Anterior cingulate cortex (tissue), 58 donors: ENCODE measurements at places on chromosomes 16 and 17.

DNA sequence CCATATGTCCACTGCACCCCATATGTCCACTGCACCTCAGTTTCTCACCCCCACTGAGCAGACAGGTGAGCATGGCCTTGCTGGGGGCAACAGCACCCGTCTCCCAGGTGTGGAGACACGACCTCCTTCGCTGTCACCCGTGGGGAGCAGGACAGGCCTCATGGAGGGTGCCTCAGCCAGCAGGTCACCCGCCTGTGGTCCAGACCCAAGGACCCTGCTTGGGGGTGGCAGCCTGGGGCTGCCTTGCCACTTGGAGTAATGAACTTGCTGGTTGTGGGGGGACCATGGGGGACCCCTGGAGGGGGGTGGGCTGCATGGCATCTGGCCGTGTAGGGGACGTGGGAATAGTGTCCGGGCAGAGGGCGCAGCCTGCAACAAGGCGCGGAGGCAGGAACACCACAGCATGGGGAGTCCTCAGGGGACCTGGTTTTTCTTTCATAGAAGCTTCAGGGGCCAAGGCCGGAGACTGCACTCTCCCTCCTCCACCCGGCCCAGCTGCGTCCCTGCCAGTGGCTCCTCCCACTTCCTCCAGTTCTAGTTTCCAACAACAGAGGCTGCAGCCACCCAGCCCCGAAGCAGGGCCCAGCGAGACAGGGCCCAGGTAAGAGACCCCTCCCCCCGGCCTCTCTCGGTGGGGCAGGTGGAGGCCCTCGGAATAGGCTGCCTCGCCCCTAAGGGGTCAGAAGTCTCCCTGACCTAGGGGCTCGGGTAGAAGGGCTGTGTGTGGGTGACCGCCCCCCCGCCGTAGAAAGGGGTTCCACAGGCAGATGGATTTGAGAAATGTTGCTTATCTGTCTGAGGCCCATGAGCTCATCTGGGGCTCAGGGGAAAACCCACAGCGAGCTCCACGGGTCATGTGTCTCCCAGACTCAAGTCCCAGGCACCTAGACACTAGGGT lies at the start of gene NHLRC4:
NHLRC4 (plus strand) TSS at position 531 of the 898 bp plus-strand sequence. CDS start 1,043 bp downstream, outside the sequence.
- peak; percentile 26 for DNase-seq

DNA sequence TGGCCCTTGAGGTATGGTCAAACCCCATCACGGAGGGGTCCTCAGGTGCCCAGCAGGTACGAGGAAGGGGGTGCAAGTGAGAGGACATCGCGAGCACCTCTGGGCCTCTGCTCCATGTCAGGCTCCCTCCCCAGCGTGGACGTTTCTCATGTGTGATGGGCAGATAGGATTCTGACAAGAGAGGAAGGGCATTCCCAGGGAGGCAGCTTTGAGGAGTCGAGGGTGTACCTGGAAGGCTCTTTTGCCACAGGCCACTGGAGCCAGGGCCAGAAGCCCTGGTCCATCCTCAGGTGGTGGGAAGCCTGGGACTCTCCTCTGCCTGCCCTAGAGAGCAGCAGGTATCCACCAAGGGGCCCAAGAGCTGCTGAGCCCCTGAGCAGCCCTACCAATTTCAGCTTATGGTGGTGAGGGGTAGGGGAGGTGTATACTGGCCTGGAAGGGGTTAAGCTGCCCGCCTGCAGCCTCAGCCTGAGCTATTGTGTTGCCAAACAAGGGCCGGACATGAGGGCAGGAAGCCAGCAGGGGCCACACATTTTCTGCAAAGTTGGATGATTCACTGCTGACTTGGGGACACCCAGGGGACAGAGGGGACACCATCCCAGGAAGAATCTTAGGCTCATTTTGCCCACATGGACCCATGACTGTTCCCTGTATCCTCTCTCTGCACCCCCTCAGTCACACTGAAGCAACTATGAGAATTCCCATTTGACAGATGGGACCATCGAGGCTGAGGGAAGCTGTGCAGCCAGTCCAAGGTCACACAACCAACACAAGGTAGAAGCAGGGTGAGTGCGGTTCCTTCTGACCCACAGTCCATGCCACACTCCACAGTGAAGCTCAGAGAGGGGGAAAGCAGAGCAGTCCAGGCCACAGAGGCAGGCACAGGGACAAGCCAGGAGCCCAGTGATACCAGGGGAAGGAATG lies 1.7 kb downstream of the CDH5 start:
- DNase-seq = no peak

DNA sequence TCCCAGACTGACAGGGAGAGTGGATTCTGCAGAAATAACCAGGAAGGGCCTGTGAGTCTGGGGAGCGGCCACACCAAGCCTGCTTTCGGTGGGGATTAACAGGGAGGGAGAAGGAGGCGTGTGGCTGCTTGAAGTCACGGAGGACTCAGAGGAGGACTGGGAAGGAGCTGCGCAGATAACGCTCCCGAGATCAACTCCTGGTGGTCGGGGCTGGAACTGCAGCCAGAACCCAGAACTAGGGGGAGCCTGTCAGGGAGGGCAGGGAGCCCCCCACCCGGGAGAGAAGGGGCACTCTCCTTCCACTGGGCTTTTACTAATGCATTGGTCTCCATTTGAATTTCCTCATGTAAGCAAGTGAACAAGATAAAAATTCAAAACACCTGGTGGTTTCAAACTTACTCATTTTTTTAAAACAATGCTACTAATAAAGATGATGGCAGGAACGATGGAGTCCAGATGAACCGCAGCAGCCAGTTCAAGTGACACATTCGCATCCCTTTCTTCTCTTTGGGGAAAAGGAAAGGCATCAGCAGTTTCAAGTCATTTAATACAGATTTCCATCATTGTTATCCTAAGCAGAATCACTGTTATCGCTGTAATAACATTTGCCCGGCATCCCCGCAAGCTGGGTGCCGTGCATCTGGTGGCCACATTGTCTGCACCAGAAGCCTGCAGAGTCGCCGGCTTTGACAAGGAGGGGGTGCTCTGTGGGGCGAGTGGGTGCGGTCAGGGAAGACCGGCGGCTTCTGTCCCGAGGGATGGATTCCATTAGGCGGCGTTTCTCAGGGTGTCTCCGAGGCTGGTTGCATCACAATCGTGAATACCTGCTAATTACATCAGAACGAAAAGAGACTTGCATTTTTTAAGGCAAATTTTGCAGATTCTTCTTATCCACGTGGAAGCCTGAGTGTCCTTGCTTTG lies 183.0 kb downstream of the FOXL1 start:
- no peak for DNase-seq

DNA sequence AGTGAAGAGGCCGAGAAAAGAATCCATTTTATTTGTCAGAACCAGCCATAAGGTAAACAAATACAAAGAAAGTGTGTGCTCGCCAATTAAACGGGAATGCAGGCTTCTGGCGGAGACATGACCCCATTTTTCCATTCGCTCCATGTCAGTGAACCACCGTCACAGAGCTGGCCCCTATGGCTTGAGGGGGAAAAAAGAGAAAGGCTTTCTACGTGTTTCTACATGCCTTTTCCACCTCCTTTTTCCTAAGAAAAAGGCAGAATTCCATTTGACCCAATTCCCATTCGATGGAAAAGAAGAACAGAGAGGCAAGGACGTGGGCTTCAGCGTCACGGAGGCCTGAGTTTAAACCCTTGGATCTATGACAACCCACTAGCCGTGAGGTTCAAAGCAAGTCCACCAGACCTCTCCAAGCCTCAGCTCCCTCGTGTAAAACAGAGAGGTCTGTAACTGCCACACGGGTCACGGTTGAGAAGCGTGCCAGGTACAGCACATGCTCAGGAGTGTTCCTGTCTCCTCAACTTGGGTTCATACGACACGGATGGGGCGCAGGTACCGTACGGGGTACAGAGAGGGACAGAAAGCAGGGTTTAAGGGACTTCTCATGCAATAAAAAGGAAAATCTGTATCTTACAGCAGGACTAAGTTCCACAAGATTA lies 91.9 kb downstream of the NXN start:
- DNase-seq = no peak

DNA sequence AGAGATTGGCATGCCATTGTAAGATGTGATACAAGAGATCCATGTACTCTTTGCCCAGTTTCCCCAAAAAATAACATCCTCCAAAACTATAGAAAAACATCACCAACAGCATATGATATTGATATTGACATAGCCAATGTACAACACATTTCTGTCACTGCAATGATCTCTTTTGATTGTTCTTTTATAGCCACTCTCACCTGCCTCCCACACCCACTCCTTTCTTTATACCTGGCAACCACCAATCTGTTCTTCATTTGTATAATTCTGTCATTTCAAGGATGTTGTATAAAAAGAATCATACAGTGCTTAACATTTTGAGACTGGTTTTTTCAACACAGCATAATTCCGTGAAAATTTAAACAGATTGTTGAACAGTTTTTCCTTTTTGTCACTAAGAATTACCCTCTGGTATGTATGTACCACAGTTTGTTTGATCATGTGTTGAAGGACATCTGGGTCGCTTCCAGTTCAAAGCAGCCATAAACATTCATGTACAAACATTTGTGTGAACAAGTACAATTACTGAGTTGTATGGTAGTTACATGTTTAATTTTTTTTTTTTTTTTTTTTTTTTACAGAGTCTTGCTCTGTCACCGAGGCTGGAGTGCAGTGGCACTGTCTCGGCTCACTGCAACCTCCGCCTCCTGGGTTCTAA lies 9.9 kb downstream of the KRTAP9-1 start:
- no peak for DNase-seq

DNA sequence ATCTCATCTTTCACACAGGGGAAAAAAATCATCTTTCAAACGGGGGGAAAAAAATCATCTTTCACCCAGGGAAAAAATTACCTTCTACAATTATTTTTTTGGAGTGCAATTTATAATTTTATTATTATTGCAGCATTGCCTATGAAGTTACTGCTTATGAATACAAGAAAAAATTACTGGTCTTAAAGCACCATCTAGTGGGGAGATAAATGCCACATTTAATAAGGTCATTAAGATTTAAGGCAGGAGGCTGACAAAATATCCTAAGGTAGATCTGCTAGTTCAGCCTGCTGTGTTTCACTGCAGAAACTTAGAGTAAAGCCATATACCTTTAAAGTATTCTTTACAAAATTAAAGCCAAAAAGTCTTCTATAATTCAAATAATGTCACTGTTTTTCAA lies 13.7 kb downstream of the SHCBP1 start:
- no peak for DNase-seq

- no peak for DNase-seq
These were observed 591.7 kb downstream of the MAF start for GRCh38 chr16:79008869-79009179.

GRCh38 chr16:49020436-49020835 lies 261.2 kb downstream of the CBLN1 start:
- no peak for DNase-seq

DNA sequence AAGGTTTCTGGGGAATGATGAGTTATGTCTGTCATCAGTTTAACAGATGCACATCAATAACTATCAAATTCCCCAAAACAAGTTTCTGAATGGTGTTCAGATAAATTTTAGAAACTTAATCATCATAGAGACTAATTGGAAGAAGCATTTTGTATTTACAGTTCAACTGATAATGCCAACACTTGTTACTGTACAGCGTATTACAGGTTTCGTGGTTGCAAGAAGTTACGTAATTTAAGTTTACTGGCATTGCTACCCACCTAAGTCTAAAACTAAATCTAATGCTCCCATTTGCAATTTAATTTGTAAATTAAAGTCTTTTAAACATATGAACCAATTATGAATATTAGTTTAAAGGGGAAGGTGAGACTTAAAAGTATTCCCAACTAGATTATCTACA lies 3.0 kb downstream of the SRSF1 start:
- no peak for DNase-seq

GRCh38 chr17:75557075-75557851 lies 30.3 kb upstream of the MYO15B start:
- DNase-seq = peak; percentile 81

- no peak for DNase-seq
These were observed 28.7 kb downstream of the CALB2 start for GRCh38 chr16:71387045-71387871.

DNA sequence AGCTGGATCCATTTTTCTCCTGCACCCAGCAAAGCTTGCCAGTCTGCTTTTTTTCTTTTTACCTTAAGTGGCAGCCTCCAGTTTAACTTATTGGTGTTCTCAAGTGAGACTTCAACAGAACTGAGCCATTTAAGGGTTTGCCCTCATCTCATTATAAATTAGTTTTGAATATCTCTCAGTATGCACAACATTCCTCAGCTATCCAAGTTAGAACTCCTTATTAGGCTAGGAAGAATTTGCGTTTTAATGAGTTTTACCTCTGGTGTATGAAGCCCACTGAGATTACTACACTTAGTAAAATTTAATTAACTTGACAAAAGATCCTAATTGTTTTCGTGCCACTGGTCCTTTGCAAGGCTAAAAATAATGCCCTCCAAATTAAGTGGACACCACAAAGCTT lies 232.4 kb downstream of the CDH11 start:
- no peak for DNase-seq

GRCh38 chr17:56471696-56472095 lies 121.8 kb upstream of the NOG start:
- no peak for DNase-seq

GRCh38 chr17:9666461-9667050 lies 21.2 kb downstream of the USP43 start:
- DNase-seq = no peak

DNA sequence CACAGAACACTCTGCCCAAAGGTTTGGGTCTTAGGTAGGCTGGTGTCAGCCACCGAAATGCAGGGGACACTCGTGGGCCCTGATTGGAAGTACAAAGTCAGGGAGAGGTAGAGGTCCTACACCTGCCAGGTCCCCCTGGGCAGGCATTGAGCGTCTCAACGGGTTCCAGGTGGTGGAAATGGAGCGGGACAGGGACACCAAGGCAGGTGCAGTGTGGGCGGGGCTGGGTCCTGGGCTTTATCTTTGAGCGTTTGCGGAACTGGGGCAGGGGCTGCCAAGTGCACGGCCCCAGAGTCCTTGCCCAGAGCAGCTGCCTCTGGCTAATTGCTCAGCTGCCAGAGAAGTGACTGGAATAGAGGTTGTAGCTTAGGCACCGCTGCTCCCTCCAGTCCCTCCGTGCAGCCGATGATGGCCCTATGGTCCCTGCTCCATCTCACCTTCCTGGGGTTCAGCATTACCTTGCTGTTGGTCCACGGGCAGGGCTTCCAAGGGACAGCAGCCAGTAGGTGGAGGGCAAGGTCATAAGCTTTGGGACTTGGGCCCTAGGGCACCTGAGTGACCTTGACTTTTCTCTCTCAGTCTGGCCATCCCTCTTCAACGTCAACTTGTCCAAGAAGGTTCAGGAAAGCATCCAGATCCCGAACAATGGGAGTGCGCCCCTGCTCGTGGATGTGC lies at the start of gene ZACN:
ZACN (plus strand) TSS at position 323 of the 675 bp plus-strand sequence; CDS start at position 406, 83 bp downstream.
- DNase-seq = no peak

GRCh38 chr17:37117373-37118142 lies 168.8 kb downstream of the AATF start:
- no peak for DNase-seq

- no peak for DNase-seq
These were observed 135.5 kb downstream of the IRF8 start for GRCh38 chr16:86034421-86034919.

DNA sequence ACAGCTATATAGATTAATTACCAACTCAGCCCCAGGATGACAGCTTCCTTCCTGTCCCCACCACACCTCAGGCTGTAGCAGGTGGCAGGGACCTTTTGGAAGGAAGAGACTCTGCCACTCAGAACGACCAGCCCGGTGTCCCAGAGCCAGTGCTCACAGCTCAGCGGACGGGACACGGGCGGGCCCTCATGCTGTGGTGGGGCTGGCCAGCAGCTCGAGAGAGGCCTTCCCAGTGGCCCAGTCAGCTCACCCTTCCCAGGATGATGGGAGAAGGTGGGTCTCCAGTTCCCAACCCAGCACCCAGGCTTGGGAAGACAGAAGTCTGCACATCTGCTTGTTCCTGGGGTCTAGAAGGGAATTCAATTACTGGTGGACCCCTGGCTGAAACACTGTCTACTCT lies 10.5 kb downstream of the NUDT16L1 start:
- DNase-seq = no peak
